IPS DF 6.9 (cell line): ENCODE measurements at places on chromosomes 3 and 15.

GRCh38 chr15:36643551-36643950 is 64.1 kb downstream of the CDIN1 start:
- DNase-seq: no peak

- DNase-seq: no peak
Observed at GRCh38 chr3:50373146-50374051, 14.1 kb upstream of the TMEM115 start.

DNA sequence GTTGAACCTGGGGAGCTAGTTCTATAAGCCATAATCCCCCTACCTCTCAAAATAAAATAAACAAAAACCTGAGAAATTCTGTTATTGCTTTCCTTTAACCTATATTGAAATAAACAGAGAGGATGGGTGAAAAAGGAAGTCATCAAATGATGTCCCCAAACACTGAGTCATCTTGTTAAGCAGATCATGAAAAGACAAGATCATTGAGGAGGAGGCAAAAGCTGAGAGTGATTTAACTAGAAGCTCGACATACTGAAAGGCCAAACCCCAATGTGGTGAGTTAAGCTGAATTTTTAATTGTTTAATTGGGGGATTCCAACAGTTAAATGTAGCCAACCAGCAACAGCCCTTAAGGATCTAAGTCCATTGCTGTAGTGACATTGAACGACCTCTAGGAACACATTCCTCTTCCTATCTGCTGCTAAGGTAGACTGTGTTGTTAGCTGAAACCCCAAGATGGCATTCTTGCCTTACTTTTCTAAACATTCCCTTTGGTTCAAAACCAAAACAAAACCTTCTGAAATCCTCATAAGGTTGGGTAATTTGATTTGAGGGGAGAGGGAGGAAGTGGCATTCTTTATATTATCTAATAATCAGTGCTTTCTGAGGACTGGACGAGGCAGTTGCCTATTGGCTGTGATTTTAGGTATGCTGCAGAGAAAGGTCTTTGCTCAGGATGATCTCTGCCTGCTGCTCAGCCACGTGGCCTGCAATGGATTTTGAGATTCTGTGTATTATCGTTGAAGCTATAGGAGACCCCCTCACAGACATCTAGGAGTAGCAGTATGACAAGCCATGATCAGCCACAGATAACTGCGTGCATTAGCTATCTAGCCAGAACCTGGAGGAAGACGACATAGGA is 62.7 kb upstream of the BNIP2 start:
- peak; percentile 35 for DNase-seq

DNA sequence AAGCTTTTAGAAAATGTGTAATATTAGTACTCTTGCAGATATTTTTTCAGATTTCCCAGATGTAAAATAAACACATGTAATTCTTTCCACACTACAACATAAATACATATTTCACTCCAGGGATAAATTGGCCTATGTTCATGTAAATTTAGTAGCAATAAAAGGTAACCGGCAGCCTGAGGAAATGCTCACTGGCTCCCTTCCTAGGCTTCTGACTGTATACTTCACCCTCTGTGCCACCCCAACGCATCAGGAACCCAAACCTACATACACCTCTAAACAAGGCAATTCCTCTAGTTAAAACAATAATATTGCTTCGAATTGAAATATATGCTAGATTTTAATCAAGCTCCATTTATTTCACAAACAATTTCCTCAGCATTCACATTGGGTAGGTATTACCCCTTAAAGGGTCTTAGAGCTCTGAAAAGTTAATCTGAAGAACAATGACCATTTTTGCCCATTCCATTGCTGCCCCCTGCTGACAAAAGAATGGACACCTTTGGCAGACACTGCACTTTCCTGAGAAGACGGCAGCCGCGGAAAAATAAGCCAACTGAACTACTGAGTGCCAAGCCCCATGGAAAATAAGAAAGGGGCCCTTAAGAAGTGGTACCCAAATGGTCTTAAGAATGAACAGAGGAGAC is 212.5 kb downstream of the OSBPL10 start:
- peak; percentile 25 for DNase-seq

DNA sequence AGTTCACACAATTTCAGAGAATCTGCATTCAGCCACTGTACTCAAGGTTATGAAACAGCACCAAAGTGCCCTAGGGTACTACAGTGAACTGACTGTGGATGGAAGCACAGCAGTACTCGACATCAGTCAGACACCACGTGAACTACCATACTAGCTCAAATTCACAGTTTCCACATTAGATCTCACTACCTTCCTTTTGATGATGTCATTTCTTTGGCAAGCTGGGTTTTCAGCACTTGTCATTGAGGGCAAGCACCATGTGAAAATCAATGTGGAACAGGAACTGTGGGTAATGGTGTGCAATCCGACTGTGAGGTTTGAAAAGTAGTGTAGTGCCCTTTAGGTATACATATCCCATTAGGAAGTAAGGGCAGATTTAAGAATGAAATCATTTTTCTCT is 110.5 kb upstream of the BFSP2 start:
- no peak for DNase-seq

- no peak for DNase-seq
Observed at GRCh38 chr3:48202632-48203031, 14.4 kb upstream of the CDC25A start.

GRCh38 chr3:190739641-190740185 is 122.8 kb downstream of the GMNC start:
- DNase-seq: no peak

GRCh38 chr3:144200466-144200865 is 228.8 kb downstream of the DIPK2A start:
- no peak for DNase-seq

DNA sequence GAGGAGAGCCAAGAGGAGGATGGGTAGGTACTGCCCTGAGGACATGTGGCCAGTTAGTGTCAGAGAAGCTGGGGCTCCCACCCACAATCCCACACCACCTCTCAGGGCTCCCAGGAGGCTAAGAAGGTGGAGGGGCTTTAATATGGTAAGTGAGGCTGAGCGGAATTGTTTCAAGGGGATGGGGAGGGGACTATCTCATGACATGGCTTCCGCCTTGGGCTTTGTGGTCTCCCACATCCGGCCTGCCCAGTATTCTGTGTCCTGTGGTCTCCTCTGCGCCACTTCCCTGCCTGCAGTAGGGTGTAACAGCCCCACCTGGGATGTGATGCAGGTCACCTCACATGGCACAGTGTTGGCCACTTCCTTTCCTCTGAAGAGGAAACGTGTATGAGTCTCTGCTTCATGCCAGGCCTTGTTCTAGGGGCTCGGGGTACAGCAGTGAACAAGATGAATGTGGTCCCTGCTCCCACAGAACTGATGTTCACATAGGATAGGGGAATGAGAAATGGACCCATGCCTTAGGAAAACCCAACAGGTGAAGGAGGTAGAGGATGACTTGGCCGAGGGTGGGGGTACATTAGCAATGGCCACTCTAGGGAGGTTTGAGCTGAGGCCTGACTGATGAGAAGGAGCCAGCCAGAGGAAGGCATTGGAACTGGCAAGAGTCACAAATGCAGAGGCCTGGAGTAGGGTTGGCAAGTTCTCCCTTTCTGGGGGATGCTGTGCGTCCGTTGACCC is 3.2 kb downstream of the NEIL1 start:
- DNase-seq: no peak

DNA sequence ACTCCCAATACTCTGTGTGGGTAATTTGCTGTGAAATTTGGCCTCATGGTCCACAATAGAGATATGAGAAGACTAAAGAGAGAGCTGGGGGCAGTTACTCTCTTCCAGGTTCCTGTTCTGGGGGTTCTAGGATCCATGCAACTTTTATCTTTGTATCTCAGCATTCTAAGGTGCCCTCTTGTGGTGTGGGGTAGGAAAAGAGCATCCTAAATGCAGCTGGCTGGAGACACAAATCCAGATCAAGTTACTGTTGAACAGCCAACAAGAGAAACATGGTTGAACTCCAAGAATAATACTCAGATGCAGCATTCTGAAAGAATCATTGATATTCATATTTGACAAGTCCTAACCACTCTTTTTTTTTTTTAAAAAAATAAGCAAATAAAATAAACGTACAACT is 238.2 kb downstream of the GREM1 start:
- DNase-seq: peak; percentile 50

GRCh38 chr15:78440375-78441373 is 2.7 kb downstream of the IREB2 start:
- DNase-seq: no peak

- DNase-seq: no peak
Observed at GRCh38 chr3:39808467-39809180, 785 bp upstream of the MYRIP start.

DNA sequence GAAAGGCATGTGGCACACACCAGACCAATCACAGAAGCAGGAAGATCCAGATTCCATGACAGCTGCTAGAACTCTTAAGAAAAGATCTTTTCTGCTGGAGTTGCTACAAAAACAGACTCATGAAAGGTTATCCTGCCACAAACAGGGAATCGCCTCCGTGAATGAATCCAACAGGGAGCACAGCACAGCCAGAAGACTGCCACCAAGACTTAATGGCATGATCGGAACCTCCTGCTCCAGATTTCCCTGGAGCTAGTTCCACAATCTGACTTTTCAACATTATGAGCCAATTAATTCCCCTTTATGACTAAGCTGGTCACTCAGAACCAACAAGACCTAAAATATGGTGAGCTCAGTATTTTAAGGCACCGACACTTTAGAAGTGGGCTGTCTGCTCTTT is 232.5 kb downstream of the FOXP1 start:
- DNase-seq: no peak

GRCh38 chr15:69576035-69576526 is 123.5 kb downstream of the RPLP1 start:
- DNase-seq: no peak

DNA sequence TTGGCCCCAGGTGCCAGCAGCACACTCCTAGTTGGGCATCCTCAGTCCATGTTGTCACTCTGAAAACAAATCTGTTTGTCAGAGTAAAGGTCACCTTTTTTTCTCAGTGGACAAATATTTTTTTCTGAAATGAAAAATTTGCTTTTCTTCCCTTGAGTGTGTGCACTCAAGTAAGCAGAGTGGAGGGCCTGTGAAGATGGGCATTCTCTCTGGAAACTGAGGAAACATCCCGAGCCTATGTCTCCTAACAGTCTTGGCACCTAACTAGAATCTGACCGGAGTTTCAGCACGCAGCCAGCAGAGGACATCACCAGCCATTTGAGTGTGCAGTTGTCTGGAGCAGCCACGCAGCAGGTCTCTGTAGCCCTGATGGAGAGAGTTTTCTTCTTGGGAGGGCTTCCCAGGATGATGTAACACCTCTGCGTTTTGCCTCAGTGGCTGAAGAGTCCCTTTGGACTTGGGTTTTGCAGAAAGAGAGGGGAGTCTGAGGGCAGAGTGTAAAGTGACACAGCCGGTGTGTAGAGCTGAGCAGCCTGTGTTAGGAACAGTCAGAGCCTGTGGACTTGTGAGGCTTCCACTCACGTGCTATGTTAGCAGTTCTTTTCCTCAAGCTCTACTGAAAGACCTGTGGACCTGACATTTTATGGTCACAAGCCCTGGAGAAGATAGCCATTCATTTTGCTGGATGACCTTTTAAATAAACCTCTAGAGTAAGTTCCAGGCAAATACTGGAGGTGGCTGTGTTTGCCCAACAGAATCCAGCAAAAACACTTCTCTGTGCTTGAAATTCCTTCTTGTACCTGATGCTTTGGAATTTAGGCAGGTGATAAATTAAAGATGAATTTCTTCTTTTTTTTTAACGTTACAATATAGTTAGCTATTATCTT is 51.6 kb downstream of the ABHD2 start:
- no peak for DNase-seq

- no peak for DNase-seq
Observed at GRCh38 chr3:88434001-88434400, 284.2 kb downstream of the C3orf38 start.

DNA sequence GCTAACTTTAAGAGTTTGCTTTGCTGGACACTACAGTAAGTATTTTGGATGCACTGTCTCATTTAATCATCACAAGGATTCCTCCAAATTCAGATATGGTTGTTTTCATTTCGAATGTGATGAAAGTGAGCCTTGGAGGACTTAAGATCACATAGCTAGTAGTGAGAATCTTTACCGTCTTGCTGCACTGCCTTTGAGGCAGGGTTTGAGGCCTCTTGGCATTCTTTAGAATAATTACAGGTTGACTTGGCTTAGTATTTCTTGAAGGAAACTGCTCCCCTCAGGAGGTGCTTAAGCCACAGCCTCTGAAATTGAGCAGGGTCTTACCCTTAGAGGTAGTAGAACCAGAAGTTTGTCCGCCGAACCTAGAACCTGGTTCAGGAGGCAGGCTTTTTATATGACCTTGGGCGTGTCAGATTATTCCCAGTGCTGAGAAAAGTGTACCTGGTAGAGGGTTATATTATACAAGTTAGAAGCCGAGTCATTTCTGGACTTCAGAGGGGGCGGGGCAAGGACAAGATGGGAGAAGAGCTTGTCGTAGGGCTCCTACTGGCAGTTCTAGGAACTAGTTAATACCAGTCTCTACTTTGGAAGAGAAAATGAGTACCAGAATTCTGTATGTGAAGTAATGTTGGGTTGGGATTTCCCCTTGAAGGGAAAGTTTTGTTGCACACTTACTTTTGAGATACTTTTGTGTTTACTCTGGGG is 1.1 kb downstream of the TFG start:
- DNase-seq: no peak

DNA sequence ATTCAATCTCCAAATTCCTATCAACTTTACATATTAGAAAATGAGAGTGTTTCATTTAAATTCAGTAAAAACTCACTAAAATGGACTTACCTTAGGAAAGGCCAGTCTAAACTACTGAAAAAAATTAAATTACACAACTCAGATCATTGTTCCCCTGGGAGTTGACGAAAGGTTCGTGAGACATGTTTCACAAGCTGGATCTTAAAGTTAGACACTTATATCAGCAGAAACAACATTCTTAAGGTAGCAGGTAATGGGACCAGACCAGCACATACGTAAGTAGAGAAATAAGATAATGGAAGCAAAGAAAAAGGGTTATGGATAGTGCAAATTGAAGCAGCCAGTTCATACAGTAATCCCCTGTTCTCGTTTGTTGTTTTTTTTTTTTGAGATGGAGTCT is 8.9 kb downstream of the RFX7 start:
- no peak for DNase-seq
